ENCODE measurements at places on chromosomes 4 and X. TPM values are rescaled to one million over a fixed set of nuclear protein-coding genes. Genes with fewer than 3 reads are reported as not detected.

AFF2 gene
- total RNA-seq: 0.32 TPM

SH3RF1 gene
- 33.4 TPM for total RNA-seq

PLAC8 gene
- 1.0 TPM for total RNA-seq

SSX2B gene
- total RNA-seq: not detected

FAM9C gene
- not detected for total RNA-seq

CENPVL2 gene
- not detected for total RNA-seq

MAGEB17 gene
- total RNA-seq: not detected

SMARCAD1 gene
- 9.5 TPM for total RNA-seq

ITM2A gene
- total RNA-seq: 19.9 TPM

MTMR8 gene
- total RNA-seq: 0.46 TPM

SRPX2 gene
- total RNA-seq: 7.3 TPM

CDX4 gene
- total RNA-seq: not detected

ALB gene
- total RNA-seq: 5.9 TPM

GIMD1 gene
- total RNA-seq: not detected

GLRB gene
- total RNA-seq: 3.6 TPM

RHOXF2 gene
- total RNA-seq: not detected

GUCY1A1 gene
- total RNA-seq: 8.9 TPM

SPP1 gene
- 58.7 TPM for total RNA-seq

FGFR3 gene
- total RNA-seq: 0.17 TPM

ATP1B4 gene
- total RNA-seq: 8.5 TPM

TMEM35A gene
- total RNA-seq: 0.28 TPM

HSFX1 gene
- 2.2 TPM for total RNA-seq

SYN1 gene
- 3.3 TPM for total RNA-seq

EDA gene
- 2.5 TPM for total RNA-seq

TMEM47 gene
- total RNA-seq: 17.3 TPM

FDCSP gene
- total RNA-seq: not detected

AADAT gene
- total RNA-seq: 1.6 TPM

IL21 gene
- not detected for total RNA-seq

ADH1B gene
- total RNA-seq: 71.8 TPM
